ENCODE measurements at places on chromosomes 5 and 9.

DNA sequence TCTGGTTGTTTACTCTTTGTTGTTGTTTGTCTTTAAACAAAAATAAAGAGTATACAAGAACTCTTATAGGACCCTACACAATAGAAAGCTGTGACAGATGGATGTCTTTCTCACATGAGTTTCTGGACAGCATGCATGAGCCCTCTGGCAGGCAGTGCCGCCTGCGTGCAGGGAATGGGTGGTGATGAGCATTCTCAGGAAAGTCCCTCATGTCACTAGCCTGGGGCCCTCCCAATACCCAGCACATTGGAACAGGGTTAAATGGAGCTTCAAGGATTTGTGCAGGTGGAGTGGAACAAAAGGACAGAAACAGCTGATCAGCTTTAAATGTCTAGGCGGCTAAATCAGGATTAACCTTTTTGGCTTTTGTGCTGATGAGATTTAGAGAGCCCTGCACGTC, 181.0 kb upstream of the CD180 start:
- DNase-seq = no peak

GRCh38 chr5:77633207-77633675, 5.3 kb downstream of the OTP start:
- no peak for DNase-seq

- no peak for DNase-seq
Measured at GRCh38 chr9:127323393-127323792, 58.8 kb downstream of the GARNL3 start.

DNA sequence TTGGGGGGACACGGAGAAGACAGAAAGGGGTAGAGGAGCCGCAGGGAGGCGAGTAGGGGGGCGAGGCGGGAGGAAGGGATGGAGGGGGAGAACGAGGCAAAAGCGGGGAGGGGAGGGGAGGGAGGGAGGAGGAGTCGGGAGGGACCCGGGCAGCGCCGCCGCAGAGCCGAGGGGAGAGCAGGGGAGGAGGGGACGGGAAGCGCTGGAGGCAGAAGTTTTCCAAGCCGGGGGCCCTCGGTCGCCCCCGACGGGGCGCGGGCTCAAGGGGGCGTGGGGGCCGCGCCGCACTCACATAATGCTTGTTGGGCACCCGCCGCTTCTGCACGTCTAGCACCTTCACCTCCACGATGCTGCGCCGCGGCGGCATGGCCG, 353 bp downstream of the SH3PXD2B start:
- DNase-seq = no peak

GRCh38 chr9:137423514-137424291, 510 bp downstream of the NOXA1 start:
- DNase-seq = no peak

- no peak for DNase-seq
Measured at GRCh38 chr5:169716287-169716686, 79.2 kb downstream of the DOCK2 start.

DNA sequence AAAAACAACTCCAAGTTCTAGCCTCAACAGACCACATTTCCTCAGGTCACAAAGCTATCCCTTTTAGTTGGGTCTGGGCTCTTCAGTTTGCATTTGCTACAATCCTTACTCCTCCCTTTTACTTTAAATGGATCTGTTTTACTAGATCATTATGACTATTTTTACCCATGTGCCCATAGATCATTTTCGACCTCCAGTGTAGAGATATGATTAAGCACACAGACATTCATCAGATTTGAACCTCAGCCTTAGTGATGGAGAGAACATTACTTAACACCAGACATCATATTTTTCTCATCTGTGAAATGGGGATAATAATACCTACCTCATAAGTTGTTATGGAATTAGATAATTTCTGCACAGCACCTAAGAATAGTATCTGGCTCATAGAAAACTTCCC, 141.9 kb downstream of the NPR3 start:
- DNase-seq = no peak

DNA sequence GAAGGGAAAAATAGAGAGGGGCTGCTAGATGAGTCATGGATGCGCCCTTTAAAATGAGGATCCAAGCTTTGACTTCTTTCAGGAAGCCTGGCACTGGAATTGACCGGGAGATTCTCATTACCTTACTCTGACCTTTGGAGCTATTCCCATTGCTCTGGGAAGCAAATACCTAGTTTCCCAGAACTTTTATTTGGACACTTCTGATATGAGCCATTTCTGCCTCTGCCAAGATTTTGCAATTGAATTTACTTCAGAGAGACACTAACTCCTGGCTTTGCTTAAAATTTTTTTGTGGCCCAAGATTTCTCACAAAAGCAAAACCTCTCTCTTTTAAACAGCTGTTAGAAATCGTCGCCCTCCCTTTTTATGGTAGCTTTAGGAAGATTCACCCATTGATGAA, 15.7 kb upstream of the AGXT2 start:
- DNase-seq = no peak

DNA sequence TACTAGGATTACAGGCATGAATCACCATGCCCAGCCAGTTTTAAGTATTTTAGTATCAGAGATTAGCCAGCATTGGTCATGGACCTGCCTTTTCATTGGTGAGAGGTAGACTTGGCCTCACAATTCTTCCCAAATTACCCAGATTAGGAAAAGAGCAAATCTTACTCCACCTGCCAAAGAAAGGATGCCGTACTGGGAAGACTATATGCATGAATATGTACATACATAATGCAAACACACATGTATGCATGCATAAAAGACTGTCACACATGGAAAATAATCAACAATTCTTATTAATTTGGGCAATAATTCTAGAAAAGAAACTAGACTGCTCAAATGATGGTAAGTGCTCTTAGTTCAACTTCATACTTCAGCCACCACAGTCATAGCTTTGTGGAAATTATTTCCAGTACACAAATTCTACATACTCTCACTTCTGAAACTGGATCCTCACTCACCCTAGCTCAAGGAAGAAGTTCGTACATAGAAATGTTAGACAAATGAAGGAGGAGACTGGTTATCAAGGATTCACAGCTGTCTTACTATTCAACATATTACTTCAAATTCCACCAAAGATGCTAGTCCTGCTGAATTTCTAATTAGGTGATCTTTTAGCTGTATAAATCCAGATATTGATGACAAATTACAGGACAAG, 73.7 kb downstream of the MINAR2 start:
- DNase-seq = no peak

GRCh38 chr9:121976751-121977150, 116.4 kb downstream of the TTLL11 start:
- DNase-seq = no peak

- DNase-seq = no peak
Measured at GRCh38 chr9:121288673-121289025, 20.7 kb downstream of the GSN start.

DNA sequence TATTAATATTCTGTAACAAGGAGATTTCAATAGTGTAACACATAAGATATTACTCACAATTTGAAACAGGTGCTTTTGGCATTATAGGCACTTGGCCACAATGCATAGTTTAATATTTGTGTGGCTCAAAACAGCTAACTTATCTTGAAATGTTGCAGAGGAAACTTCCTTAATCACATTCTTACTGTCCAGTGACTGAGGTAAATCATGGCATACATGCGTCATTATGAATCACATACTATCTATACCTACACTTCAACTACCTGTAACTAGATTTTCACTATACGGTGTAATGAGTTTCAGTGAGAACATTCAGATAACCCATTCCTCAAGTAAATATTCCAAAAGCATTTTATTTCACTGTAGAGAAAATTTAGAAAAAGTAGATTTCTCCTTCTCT, 218.8 kb downstream of the PDE4D start:
- DNase-seq = no peak

DNA sequence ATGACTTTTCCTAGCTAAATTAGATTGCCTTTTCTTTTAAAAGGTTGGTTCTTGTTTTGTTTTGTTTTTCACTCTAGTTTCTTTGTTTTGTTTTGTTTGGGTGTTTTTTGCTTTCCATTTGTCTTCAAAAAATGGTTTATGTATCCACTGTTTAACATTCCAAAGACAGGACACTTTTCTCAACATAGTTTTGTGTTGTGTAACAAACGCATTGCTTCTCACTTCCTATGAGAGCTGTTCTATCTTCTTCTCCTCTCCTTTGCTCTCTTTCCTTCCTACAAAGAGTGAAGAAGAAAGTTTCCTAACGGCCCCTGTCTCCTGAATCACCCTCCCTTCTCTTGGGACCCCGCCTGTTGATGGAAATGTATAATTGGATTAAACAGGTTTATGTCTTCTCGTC, 539.7 kb downstream of the ACTL7B start:
- DNase-seq = no peak

- peak; percentile 32 for DNase-seq
Measured at GRCh38 chr5:68287976-68288706, 72.6 kb downstream of the PIK3R1 start.
